Activated T-cell treated with anti-CD3 and anti-CD28 coated beads for 4 hours (primary cell): ENCODE measurements at places on chromosomes 4 and X.

DNA sequence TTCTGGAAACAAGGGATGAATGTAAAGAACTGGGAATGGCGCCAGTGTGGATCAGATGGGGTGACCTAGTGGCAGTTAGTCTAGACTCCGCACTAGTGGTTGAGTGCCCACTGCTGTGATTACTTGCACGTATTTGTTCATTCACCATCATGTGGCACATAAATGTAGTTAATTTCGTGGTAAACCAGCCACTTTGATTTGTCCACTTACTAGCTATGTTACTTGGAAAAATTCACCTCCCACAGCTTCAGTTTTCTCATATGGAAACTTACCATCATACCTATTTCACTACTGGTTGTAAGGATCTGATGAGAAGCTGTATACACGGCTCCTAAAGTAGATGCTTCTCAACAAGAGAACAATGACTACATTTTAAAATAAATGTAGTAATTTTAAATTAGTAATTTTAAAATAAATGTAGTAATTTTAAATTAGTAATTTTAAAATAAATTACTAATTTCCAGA is 394 bp upstream of the DYNLT3 start:
- no peak for DNase-seq

DNA sequence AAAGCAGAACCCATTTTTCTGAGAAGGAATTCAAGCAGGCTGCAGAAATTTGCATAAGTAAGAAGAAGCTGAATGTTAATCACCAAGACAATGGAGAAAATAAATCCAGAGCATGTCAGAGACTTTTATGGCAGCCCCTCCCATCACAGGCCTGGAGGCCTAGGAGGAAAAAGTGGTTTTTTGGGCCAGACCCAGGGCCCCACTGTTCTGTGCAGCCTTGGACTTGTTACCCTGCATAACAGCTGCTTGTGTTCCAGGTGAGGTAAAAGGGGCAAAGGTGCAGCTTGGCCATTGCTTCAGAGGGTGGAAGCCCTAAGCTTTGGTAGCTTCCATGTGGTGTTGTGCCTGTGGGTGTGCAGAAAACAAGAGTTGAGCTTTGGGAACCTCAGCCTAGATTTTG is 1516.2 kb upstream of the PCDH10 start:
- no peak for DNase-seq

- no peak for DNase-seq
Measured at GRCh38 chr4:40289366-40290188, 45.6 kb upstream of the CHRNA9 start.

GRCh38 chr4:172986114-172986513 is 182.5 kb upstream of the GALNT7 start:
- DNase-seq = no peak

GRCh38 chr4:156746111-156746510 is 225.5 kb downstream of the PDGFC start:
- no peak for DNase-seq

DNA sequence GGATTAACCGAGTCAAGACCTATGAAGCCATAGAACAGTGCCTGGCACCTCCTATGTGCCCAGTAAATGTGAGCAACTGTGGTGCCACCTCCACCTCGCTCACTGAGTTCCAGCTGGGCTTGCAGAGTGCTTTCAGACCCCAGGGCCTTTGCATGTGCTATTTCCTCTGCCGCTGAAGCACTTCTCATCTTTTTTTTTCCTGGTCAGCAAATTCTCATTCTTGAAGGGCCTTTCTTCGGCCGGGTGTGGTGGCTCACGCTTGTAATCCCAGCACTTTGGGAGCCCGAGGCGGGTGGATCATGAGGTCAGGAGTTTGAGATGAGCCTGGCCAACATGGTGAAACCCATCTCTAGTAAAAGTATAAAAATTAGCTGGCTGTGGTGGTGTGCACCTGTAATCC is 76.5 kb downstream of the MSX1 start:
- no peak for DNase-seq

- DNase-seq = no peak
Measured at GRCh38 chr4:173424899-173425805, 26.2 kb upstream of the SCRG1 start.

GRCh38 chrX:151983186-151983585 is 8.7 kb upstream of the GABRE start:
- no peak for DNase-seq

DNA sequence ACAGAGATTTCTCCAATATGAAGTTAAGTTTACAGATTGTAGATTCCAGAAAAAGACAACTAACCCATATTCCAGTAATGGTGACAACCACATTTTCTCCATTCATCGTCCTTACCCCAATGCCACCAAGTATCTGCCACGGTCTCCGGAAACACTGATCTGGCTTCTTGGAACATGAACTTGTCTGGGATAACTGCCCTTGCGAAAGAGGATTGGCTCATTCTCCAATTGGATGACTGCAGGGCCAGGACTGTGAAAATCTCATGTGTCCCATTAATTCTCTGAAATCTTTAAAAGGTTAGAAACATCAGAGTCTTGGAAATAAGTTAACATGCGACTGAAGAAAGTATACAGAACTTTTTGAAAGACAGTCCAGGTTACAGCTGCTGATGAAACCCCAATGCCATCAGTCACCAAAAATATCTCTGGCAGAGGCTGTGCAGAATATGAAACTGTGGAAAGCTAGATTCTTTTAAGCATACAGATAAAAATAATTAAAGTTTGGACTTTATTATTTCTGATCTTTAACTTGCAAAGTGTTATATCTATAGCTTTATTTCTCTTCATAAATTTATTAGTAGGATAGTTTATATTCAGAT is 496.9 kb downstream of the PPARGC1A start:
- no peak for DNase-seq

DNA sequence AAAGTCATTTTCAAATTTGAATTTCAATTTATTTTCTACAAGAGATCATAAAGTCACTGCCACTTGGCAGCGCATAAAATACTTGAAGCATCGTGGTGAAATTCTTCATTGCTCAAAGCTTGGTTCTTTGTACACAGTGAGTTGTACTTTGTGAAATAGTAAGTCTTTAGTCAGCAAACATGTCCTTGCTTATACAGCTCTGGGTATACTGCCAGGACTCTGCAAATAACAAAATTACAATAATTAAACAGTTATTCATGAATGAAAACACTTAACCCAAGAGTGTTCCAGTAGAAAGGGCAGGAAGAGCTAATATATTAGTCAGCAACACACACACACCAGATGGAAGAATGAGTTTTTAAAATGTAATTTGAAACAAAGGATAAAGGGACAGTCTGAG is 1300.9 kb upstream of the DIAPH2 start:
- no peak for DNase-seq

DNA sequence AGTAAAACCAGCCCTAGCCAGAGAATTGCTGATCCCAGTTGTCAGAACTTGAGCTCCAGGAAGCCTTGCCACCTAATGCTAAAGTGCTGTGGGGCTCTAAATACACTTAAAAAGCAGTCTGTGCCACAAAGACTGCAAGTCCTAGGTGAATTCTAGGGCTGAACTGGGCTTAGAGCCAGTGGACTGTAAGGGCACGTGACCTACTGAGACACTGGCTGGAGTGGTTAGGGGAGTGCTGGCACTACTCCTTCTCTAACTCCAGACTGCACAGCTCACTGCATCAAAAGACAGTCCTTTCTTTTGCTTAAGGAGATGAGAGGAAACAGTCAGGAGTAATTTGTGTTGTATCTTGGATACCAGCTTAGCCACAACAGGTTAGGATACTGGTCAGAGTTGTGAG is 1240.2 kb downstream of the FAM133A start:
- DNase-seq = no peak

DNA sequence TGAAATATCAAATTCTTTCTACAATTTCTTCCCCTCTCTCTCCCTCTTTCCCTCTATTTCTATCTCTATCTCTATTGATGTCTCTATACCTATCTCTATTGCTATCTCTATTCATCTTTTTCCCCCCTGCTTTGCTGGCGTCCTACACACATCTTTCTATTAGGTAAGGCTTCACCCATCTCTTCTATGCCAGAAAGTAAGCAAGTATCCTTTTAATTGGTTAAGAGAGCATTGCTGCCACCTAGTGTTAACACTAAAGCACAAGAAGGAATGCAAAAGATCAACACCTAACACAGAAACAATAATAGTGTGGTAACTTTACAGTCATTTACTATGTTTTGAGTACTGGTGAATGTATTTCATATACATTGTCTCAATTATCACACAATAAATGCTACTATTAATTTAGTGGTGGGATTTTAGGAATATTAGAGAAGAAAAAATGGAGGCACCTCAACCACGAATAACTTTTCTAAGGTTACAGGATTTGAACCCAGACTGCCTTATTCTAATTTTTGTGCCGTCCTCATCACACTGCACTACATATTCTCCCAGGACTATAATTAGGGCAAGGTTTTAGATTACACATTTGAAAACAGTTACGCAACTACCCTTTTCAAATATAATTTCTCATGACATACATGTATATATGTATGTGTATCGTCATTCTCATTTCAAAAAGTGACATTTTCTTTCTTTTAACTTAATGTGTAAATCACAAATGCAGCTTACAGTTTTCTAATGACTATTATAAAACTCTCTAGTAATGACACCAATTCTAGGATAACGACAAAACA is 3.7 kb upstream of the C4orf36 start:
- DNase-seq = no peak

GRCh38 chr4:121599049-121599448 is 97.7 kb downstream of the ANXA5 start:
- no peak for DNase-seq

- no peak for DNase-seq
Measured at GRCh38 chr4:110543577-110543976, 67.6 kb downstream of the ENPEP start.

DNA sequence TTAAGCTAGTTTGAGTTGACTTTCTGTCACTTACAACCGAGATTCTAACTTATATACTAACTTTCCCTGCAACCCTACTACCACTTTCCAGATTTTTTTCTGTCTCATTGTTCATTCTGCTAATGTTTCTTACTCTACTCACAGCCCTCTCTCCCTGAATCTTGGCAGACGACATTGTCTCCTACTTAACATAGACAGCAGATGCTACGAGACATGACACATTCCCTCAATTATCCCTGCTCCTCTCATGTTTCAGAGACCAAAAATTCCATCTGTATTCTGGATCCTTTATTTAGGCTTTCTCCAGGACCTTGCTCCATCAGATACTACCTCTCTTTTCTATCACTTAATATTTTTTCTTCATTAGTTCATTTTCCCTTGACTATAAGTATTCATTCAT is 379.1 kb upstream of the TEX13C start:
- no peak for DNase-seq

GRCh38 chrX:2632533-2633504 is 58.3 kb upstream of the CD99 start:
- DNase-seq = no peak

DNA sequence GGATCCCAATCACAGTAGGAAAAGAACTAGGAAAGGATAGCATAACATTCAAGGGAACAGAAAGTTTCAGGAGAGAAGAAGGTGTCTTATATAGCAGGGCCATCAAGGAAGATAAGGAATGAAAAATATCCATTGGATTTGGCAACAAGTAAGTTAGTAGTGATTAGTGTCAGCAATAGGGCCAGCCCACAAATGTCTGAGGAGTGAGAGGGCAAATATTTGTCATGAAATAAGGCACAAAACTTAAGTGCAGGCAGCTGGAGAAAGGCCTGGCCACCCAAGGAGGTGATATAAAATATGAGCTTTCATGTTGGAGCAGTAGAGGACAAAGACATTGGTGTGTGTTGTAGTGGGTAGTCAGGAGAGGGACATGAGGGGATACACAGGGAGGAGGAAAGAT is 132.1 kb downstream of the COL4A6 start:
- DNase-seq = no peak

- no peak for DNase-seq
Measured at GRCh38 chrX:39895218-39896110, 202.3 kb downstream of the BCOR start.
